Mammary epithelial cell (primary cell): ENCODE measurements at places on chromosomes 5 and 9. TPM values are rescaled to one million over a fixed set of nuclear protein-coding genes. Genes with fewer than 3 reads are reported as not detected.

GRCh38 chr9:91534374-91534773, 110.7 kb upstream of the NFIL3 start:
- peak; percentile 63 for DNase-seq

DNA sequence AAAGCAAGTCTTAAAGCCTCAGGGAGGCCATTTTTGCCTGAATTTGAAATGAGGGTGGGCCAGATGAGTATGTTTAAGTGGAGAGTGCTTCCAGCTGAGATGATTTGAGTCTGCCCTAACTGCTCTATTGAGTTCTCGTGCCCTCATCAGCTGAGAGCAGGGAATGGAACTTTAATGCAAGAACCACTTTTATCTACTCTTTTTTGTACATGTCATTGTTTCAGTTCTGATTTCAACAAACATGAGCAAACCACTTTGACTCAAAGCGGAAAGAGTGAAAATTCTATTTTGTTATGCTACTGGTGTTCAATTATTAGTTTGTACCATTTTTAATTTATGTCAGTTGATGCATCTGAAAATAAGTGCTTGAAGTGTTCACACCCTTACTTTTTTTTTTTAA, 35.8 kb downstream of the DCAF10 start:
- no peak for DNase-seq

DNA sequence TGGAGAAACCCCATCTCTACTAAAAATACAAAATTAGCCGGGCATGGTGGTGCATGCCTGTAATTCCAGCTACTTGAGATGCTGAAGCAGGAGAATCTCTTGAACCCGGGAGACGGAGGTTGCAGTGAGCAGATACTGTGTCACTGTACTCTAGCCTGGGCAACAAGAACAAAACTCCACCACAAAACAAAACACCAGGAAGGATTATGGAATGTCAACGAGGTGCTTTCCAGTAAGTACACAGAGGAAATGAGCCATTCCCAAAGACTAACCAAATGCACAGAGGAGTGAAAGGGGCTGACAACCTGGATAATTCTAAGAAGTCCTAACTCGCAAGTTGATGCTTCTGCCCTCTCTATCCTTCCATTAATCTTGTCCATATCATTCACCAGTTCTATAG, 126.1 kb upstream of the RETREG1 start:
- DNase-seq: no peak

GRCh38 chr5:81067406-81067805, 107.2 kb downstream of the RASGRF2 start:
- DNase-seq: no peak

GRCh38 chr9:84997472-84997871, 327.9 kb downstream of the NTRK2 start:
- DNase-seq: no peak

- DNase-seq: no peak
Measured at GRCh38 chr5:174694611-174695010, 29.8 kb upstream of the MSX2 start.

- DNase-seq: peak; percentile 57
Measured at GRCh38 chr5:51652980-51653379, 269.7 kb downstream of the ISL1 start.

DNA sequence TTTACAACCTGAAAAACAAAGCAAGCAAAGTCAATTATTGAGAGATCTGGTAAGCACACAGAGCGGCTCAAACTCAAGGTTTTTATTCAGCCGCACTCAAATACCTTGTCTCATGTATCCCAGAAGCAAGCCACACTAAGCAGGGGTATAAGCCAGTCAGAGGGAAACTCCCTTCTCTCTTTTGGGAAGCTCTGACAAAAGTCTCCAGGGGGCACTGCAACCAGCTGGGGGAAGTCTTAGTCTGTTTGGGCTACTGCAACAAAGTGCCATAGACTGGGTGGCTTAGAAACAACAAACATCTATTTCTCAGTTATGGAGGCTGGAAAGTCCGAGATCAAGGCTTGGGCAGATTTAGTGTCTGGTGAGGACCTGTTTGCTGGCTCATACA, 246.0 kb downstream of the ENC1 start:
- no peak for DNase-seq

- no peak for DNase-seq
Measured at GRCh38 chr5:122943050-122943698, 93.4 kb downstream of the PPIC start.

GRCh38 chr9:125764198-125764597, 17.0 kb downstream of the PBX3 start:
- DNase-seq: no peak

DNA sequence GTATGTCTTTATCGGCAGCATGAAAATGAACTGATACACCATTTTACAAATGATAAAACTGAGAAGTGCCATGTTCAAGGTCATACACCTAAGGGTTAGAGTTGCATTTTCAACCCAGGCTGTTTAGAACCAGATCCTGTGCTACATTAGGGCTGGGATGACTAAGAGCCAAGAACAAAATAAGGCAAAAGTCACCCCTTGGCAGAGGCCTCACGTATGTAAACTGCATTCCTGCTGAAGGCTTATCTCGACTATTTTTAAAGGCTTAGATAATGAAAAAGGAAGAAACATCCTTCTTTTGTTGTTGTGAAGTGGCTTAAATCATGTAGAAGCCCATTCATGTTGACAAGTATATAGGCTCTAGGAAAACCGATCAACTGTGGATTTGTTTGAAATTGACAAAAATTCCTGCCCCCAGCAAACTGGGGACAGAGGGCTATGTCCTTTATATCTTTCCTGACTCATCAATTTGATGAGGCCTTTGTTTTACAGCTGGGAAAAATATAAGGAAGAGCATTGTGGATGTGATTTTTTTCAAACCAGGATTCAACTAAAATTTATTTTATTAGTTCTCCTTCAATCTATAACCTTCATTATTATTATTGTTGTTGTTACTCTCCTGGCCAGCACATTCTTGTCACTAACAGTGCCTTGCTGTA, 196.5 kb downstream of the SNX18 start:
- no peak for DNase-seq

GRCh38 chr5:110105692-110106091, 416.0 kb downstream of the MAN2A1 start:
- DNase-seq: peak; percentile 25

- no peak for DNase-seq
Measured at GRCh38 chr9:111839387-111839786, 44.6 kb upstream of the SHOC1 start.

GRCh38 chr5:33938881-33939280, 2.7 kb downstream of the RXFP3 start:
- no peak for DNase-seq

- no peak for DNase-seq
Measured at GRCh38 chr9:87011551-87011950, 64.2 kb upstream of the GAS1 start.

GRCh38 chr5:143304836-143305475, 98.5 kb downstream of the NR3C1 start:
- no peak for DNase-seq

GRCh38 chr9:128696923-128697707, 5.2 kb upstream of the PKN3 start:
- no peak for DNase-seq

GRCh38 chr9:5389109-5389732, 48.5 kb downstream of the PLGRKT start:
- peak; percentile 85 for DNase-seq

DNA sequence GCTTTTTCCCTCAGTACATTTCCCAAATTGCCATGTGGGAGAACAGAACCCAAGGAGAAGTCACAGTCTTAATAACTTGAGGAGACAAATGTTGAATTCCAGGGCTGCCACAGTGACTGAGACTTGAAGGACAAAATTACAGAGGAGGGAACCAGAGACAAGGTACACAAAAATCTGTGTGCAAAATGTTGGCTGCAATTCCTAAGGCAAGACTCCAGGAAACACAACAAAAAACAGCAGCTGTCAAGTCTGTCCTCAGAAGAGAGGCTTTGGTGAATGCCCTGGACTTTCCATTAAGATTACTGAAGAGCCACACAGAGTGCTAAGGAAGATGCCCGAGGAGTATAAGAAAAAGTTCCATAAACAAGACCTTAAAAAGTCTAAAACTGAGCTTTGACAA, 21.1 kb downstream of the AP3B1 start:
- DNase-seq: no peak

DNA sequence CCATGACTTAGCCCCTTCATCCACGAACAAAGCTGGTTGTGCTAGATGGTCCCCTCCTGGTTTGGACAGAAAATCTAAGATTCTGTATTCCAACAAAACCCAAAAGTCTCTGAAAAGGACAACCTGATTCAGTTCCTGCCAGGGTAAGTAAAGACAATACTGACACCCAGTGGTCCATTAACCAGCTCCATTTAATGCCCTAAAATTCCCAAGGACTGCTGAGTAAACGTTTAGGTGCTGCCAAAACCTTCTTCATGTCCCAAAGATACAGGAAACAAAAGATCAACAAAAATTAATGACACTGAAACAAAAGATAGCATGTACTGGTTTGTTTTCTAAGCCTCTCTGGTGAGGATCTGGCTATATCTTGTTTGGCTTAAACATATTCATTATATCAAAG, 25.3 kb upstream of the PPP1R2B start:
- no peak for DNase-seq

- no peak for DNase-seq
Measured at GRCh38 chr9:78486661-78487060, 189.7 kb downstream of the PSAT1 start.

DNA sequence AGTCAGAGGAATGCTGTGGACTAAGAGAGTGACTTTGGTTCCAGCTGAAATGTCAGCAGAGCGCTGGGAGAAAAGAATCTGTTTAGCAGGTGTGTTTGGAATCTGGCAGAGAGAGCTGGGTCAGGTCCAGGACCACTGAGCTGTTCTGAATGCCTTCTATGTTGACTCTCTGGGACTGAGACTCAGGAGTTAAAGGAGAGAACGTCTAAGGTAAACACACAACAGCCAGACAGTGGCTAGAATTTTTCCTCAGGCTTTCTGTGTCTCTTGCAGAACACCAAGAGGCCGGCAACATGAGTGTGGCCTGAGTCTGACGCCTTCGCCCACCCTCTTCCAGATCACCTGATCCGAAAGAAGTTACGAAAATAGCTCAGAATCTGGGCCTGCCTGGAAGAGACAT, 107.2 kb upstream of the ZNF462 start:
- DNase-seq: no peak

DNA sequence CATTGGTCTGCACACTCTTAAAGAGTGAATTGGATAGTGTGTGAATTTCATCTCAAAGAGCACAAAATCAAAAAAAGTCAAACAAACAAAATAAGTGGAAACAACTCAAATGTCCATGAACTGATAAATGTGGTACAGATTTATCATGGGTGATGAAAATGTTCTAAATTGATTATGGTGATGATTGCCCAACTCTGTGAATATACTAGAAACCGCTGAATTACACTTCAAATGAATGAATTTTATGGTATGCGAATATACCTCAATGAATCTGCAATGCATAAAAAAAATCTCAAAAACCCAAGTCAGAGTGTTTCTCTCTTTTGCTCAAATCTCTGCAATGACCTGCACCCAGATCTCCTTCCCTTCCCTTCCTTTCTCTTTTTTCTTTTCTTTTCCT, 64.0 kb downstream of the PRRC1 start:
- no peak for DNase-seq

DNA sequence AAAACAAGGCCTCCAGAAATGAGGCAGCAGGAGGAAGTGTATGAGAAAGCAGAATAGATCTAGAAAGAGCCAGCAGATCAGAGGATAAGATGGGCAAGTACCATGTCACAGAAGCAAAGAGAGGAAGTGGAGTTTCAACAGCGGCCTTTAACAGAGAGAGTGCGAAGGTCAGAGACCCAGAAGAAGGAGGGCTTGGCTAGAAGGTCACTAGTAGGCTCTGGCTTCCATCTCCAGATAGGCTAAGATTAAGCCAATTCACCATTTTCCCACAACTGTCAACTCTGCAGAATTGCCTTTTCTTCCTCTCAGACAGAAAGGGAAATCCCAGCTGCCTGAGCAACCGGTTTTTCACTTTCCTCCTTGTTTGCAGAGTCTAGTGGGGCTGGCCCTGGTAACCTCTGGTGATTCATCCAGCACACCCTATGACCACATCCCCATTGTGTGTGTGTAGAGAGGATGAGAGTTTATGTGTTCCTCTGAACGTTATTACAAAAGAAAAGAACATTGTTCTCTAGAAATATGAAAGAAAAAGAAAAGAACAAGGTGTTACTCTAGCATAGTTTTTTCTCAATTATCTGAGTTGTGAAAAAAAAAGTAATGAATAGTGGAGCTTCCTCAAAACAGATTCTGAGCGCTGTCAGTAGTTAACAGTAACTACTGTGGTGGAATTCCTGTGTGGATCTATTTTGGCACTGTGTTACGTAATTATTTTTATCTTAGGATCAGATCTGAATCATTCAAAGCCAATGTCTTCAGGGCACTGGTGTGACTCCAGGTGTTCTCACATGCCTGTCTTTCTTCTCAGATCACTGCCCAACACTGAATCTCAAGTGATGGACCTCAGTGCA, 220.4 kb downstream of the ARRDC3 start:
- DNase-seq: peak; percentile 98

- DNase-seq: peak; percentile 35
Measured at GRCh38 chr5:150587856-150588595, 52.4 kb upstream of the SYNPO start.

DNA sequence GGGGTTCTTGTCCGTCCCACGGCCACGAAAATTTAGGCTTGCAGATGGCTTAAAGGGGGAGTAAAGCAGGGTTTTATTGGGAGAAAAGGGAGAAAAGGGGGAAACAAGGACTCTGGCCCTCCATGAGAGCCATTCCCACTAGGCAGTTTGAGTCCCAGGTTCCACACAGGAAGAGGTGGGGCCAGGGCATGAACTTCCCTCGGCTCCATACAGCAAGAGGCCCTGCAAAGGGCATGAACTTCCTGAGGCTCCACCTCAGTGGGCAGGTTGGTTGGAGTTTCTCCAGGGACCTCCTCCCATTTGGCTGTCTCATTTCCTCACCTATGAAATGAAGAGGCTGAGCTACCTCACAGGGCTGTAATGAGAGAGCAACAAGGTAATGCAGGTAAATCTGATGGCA, 229.7 kb downstream of the MAT2B start:
- no peak for DNase-seq

The DMGDH gene
- total RNA-seq: 2.5 and 6.4 TPM in 2 replicates

The GFI1B gene
- total RNA-seq: not detected

The SH2D3C gene
- total RNA-seq: under 0.01 TPM

The IL7R gene
- total RNA-seq: 1.6 and 9.2 TPM in 2 replicates

The CRAT gene
- total RNA-seq: 11.1 and 12.7 TPM in 2 replicates

The CNTNAP3B gene
- 16.6 and 22.8 TPM in 2 replicates for total RNA-seq

The SDHA gene
- 178 and 197 TPM in 2 replicates for total RNA-seq

The TOR1B gene
- 16.7 and 19.7 TPM in 2 replicates for total RNA-seq
